ENCODE measurements at places on chromosomes 12 and 14. TPM values are rescaled to one million over a fixed set of nuclear protein-coding genes. Genes with fewer than 3 reads are reported as not detected.

SRSF5 gene
- total RNA-seq = 218 TPM

WNT1 gene
- not detected for total RNA-seq

PPP1R1A gene
- total RNA-seq = 2.9 TPM

PLD4 gene
- total RNA-seq = 2.4 TPM

RPGRIP1 gene
- not detected for total RNA-seq

C12orf43 gene
- 15.9 TPM for total RNA-seq

SARNP gene
- total RNA-seq = 83.1 TPM

LRRC10 gene
- total RNA-seq = 0.24 TPM

TPH2 gene
- 3.9 TPM for total RNA-seq

Data from umbilical cord (tissue), 2 donors.